ENCODE measurements at places on chromosomes 1 and 21.

DNA sequence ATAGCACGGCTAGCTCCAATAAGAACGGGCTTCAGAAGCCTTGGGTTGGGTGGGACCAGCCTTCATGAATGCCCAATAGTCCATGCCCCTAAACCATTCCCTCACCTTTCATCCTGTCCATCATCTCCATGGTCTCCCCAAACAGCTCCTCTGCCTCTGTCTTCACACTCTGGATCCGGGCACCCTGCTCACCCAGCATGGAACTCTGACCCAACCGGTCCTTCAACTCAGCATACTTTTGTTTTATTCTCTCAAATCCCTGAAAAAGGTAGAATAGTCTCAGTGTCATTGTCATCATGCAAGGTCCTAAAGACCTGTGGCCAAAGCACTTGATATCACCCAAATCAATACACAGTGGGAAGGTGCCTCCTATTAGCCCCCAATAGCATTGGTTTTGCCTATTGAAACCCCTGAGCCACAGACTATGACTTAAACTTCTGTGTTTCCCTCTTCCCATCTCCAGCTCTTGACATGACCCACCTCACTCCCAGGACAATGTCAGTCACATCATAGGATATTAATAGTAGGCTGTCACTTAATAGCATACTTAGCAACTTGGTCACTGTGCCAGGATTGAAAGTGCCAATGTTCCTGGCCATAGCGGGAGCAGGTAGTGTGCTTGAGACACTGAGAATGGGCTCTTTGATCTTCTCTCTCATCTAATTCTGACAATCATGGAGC lies 33.0 kb downstream of the CAMK1G start:
- no peak for DNase-seq

- DNase-seq = no peak
Observed at GRCh38 chr1:111366256-111366655, 61.3 kb downstream of the OVGP1 start.

- no peak for DNase-seq
Observed at GRCh38 chr1:19557609-19558051, 72.3 kb upstream of the CAPZB start.

- peak; percentile 49 for DNase-seq
Observed at GRCh38 chr1:65421351-65422025, 1.0 kb downstream of the LEPR start.

GRCh38 chr1:53693339-53693738 lies 45.6 kb downstream of the GLIS1 start:
- no peak for DNase-seq

GRCh38 chr1:208031932-208032320 lies 121.0 kb upstream of the CD34 start:
- no peak for DNase-seq

DNA sequence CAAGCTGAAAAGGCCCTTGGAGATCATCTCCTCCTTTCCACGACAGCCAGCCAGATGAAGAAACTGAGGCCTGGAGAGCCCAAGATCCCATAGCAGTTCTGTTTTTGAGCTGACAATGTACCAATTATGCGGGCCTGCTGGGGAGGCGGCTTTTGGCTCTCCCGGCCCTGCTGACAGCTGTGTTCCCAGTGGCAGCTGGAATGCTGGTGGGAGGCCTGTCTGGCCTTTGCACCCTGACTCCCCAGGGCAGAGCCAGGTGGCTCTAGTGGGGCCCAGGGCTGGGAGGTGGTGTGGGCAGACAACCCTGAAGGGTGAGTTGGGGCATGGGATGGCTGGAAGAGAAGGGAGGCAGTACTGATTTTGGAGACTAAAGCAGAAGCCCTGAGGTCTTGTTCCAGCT lies 30.7 kb upstream of the WASF2 start:
- no peak for DNase-seq

DNA sequence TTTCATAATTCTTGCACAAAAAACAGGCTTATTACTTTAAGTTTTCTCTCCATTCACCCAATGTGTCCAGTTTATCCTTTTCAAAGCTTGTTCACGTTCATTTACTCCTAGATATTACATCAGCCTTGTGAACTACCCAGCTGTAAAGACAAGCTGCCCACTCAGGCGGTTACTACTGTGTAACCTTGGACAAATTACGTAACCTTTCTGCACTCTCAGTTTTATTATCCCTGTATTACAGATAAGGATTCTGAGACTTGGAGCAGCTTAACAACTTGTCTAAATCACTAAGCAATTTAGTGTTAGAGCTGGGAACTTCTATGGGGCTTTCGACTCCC lies 20.5 kb upstream of the LPAR3 start:
- no peak for DNase-seq

- DNase-seq = no peak
Observed at GRCh38 chr1:38527373-38527966, 332.1 kb downstream of the RRAGC start.

DNA sequence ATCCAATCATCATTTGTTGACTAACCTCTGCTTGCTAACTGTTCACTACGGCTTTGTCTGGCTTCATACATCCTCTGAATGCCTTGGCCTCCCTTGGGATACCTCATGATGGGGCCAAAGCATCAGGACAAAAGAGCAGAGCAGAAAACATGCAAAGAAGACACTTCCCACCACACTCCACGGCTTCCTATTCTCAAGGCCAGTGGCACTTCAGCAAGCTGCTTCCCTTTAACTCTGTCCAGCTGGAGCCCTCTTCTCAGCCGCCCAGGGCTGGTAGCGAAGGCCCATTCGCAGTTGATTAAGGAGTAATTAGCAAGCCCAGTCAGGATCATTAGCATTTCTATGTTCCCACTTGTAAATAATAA lies 224.3 kb upstream of the FGGY start:
- DNase-seq = no peak

GRCh38 chr1:88659552-88659951 lies 24.5 kb upstream of the PKN2 start:
- no peak for DNase-seq

- no peak for DNase-seq
Observed at GRCh38 chr1:147236959-147237791, 5.3 kb upstream of the CHD1L start.

GRCh38 chr21:27320868-27321267 lies 354.0 kb upstream of the ADAMTS5 start:
- no peak for DNase-seq

- DNase-seq = no peak
Observed at GRCh38 chr1:174407665-174408064, 40.1 kb upstream of the GPR52 start.

DNA sequence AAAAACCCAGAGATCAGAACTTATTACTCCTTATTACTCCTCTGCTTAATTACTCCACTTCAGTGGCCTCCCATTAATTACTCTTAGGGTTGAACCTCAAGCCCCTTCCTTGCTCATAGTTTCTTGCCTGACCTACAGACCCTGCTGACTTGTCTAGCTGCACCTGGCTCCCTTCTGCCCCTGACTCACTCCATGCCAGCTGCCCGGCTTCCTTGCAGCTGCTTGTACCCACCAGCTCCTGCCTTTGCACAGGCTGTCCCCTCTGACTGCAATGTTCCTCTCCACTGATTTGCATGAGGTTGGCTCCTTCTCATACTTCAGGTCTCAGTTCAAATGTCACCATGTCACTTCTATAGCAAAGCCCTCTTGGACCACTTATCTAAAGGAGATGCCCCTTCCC lies 1.9 kb upstream of the PTPRU start:
- DNase-seq = no peak

- no peak for DNase-seq
Observed at GRCh38 chr1:62362061-62362917, 43.1 kb upstream of the KANK4 start.

GRCh38 chr1:38686167-38686926 lies 173.2 kb downstream of the RRAGC start:
- DNase-seq = no peak

DNA sequence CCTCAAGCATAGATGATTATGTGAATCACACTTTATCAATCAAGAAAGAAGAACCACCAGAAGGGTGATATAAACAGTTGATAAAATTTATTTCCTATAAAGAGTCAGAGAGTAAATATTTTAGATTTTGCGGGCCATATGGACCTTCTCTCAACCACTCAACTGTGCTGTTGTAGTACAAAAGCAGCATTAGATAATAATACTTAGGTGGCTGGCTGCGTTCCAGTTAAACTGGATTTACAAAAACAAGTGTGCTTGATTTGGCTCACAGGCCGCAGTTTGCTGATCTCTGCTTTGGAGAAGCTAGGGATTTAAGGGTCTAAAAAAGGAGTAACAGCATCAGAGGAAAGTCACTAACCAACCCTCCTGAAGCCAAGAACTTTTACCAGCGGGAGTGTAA lies 1406.0 kb downstream of the KCNT2 start:
- DNase-seq = no peak

DNA sequence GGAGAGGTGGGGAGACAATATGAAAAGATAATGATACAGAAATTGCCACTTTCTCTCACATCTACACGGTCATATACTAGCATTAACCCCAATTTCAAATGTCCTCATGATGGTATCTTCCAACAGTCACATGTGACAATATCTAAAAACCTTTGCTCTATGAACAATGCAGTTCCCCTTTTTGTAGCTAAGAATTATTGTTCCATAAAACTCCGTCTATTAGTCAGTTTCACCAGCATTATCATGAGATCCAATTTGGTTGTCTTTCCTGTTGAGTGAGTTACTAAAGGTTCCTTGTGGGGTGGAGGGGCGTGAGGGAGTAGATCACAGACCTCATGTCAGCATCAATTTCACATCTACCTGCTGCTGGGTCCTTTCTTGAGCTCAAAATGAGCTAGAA lies 1.7 kb downstream of the TIAM1 start:
- DNase-seq = no peak

- peak; percentile 44 for DNase-seq
Observed at GRCh38 chr1:207049974-207050391, 1.0 kb downstream of the YOD1 start.

DNA sequence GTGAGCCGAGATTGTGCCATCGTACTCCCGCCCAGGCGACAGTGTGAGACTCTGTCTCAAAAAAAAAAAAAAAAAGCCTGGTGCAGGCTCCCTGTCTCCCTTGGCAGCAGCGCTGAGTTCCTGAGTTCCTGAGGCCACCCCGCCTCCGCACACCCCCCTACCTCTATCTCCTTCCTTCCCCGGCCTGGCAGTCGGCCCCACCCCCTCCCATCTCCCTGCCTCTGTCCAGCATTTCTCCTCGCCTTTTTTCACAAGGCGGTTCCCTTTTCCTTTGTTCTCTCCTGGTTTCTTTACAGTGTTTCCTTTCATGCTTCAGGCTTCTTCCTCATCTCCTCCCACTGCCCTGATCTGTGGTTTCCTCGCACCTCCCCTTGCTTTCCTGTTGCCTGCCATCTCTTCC lies 2.7 kb downstream of the RORC start:
- peak; percentile 22 for DNase-seq

GRCh38 chr1:110880708-110881374 lies 7.9 kb downstream of the CD53 start:
- no peak for DNase-seq

- no peak for DNase-seq
Observed at GRCh38 chr1:230423261-230423660, 2.9 kb downstream of the PGBD5 start.

- DNase-seq = no peak
Observed at GRCh38 chr1:46506470-46507219, 17.0 kb downstream of the DMBX1 start.

DNA sequence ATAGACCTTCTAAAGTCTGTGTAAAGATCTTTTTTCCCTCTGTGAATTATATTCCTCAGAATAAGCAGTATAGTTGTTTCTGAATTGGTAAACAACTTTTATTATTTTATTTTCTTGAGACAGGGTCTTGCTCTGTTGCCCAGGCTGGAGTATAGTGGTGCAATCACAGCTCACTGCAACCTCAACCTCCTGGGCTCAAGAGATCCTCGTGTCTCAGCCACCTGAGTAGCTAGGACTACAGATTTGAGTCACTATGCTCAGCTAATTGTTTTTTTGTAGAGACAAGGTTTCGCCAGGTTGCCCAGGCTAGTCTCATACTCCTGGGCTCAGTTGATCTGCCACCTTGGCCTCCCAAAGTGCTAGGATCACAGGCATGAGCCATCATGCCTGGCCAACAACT lies 26.6 kb upstream of the HMGN1 start:
- no peak for DNase-seq

DNA sequence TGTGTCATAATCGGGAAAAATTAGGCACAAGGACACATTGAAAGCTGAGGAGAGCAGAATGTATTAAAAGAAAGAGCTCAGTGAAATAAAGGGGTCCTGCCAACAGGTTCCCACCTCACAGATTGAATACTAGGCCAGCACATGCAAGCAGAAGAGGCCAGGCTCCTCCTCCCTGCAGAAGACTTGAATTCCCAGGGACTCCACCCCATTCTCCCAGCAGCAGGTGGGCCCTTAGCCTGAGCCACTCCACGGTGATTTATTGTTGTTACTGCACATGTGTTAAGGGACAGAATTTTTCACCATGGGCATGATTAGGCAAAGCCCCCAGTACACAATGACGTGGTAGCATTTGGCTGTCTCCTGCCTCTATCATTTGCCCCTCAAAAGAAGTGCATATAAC lies 1844.7 kb downstream of the NCAM2 start:
- DNase-seq = no peak

GRCh38 chr1:226369110-226369509 lies 38.8 kb downstream of the PARP1 start:
- DNase-seq = no peak

- DNase-seq = peak; percentile 97
Observed at GRCh38 chr1:225999912-226000337, 782 bp upstream of the SDE2 start.

DNA sequence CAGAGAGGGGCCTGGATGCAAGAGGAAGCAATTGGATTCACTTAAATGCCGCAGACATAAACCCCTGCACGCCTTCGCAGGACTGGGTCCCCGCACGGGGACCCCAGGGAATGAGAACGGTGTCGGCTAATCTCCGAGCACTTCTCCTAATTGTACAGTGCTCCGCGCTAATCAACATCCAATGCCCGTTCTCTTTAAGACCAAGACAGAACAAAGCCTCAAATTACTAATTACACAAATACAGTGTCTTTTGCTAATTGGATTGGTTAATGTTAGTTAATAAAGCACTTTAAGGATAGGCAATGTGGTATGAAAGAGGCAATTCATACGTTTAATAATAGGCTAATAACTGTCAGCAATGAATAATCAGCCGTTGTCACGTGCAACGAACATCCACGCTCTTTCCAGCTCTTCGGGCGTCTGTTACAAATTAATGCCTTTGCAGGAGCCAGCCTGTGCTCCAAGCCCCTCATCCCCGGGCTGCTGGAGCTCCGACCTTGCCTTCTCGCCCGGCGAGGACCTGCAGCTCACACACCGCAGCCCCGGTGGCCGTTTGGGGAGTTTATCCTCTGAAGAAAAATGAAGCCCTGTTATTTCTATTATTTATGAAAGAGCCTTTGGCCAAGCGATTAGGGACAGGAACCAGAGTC lies 157.8 kb downstream of the PRDM16 start:
- DNase-seq = no peak

DNA sequence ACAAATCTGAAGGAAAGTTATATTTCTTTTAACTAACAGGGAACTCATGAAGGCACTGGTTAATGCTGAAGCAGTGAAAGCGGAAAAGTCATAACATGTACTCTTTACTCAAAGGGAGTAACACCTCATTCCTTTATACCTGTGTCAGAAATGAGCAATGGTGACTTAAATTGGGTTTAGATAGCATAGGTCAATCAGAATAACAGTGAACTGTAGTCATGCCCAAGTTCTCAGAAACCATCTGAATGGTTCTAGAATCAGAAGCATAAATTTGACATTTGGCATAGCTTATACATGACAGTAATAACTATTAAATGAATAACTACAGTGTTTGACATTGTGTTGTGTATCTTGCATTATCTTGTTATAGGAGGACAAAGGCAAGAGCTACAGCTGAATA lies 382.0 kb downstream of the NUF2 start:
- no peak for DNase-seq
